GF-D8 (cell line): ENCODE measurements at places on chromosomes 6 and 20.

DNA sequence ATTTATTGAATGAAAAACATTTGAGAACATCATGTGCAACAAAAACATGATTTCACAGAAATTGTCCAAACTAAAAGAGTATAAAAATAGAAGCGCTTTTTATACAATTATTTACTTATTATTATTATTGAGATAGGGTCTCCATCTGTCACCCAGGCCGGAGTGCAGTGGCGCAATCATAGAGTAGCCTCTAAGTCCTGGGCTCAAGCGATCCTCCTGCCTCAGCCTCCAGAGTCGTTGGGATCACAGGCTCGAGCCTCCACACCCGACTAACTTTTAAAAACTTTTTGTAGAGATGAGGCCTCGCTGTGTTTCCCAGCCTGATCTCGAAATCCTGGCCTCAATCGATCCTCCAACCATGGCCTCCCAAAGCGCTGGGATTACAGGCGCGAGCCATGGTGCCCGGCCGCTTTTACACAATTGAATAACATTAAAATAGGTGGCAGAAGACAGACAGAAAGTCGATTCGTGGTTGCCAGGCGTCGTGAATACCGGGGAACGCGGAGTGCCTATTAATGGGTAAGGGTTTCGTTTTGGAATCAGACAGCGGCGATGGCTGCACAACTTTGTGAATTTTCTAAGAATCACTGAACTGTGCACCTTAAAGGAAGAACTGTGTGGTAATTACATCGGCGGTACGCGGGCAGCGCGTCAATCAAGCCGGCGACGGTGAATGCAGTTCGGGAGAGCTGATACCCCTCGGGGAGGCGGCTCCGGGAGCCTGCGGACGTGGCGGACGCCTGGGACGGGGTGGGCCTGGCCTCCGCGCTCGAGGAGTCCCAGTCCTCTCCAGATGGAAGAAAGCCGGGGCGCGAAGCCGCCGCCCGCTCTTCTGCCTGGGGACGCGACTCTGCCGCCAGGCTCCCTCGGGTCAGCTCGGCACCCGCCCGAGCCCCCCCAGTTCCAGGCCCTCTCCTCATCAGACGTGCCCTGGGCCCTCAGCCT, 807 bp downstream of the TBC1D20 start:
- peak; percentile 5 for DNase-seq

DNA sequence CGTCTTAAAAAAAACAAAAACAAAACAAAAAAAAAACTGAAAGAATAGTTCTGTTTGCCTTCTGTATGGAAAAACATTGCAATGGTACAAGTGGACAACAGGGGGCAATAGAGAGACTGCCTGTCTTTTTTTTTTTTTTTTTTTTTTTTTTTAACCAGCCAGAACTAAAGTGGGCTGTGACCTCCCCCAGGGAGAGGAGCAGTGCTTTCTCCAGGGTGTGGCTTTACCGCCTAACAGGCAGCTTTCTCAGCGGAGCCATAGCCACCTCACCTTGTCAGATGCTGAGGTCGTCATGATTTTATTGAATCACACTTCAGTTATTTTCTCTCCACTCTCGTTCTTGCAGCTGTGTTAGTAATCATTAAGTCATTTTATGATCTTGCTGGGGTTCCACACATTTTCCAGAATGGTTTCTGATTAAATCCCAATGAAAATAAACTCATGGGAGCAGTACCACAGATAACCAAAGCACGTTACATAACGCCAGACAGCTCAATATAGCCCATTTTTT, 78.4 kb downstream of the GMPR start:
- no peak for DNase-seq

- no peak for DNase-seq
Observed at GRCh38 chr6:33597551-33598322, 17.7 kb upstream of the BAK1 start.

GRCh38 chr6:90350689-90351554, 54.3 kb upstream of the BACH2 start:
- DNase-seq: peak; percentile 90

DNA sequence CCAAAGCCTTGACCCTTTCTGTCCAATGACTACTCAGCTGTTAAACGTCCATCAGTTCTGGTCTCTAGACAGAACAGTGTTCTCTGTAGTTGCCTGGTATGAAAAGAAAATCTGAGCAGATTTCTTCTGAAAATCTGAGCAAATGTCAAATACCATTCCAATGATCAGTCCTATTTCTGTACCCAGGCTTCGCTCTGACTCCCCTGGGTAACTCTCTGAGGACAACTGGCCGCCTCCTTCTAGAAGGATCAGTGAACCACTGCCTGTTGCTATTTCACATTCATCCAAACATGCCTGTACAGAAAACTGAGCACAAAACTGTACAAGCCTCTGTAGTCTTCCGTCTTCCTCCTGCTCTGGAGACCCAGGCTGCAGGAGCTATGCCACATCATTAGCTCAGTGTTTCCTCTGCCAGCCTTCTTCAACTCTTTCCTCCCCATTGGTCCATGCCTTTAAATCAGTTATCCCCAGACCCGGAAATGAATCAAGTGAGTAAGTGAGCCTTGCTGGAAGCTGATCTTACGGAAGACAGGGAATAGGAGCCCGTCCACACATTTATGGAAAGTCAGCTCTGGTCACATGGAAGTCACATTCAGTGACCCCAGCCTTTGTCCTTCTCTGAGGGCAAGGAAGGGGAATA, 63.3 kb downstream of the DAAM2 start:
- DNase-seq: no peak

- no peak for DNase-seq
Observed at GRCh38 chr6:72824833-72825232, 203.0 kb downstream of the KCNQ5 start.

DNA sequence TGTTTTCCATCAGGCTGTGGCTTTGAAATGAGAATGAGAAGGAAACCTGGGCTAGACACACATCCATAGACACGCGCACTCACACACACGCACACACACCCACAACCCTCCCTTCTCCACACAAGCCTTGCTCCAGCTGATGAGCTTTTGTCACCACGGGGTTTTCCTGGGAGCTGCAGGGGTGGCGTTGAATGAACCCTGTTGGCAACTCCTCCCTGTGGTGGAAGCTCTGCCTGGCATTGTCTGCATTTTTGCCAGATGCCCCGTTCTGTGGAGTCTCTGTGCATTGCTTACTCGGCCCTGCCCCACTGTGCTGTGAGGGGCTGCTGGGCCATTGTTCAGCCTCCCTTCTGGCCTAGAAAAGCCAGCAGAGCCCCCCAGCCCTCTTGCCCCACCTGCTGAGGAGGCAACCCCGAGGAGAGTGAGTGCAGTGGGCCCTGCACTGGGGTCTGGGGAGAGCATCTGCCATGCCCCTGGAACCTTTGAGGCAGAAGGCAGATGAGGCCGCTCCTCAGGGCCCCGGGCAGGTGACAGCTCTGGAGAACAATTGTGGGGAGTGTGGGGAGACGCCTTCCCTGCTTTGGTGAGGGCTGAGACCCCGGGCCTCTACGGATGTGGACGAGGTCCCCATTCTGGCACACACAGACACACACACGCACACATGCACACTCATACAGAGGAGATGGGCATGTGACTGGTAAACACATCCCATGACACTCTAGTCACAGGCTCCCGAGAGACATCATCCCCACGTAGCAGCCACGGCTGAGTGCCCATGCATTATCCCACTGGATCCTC, 9.9 kb downstream of the ADIG start:
- DNase-seq: no peak

DNA sequence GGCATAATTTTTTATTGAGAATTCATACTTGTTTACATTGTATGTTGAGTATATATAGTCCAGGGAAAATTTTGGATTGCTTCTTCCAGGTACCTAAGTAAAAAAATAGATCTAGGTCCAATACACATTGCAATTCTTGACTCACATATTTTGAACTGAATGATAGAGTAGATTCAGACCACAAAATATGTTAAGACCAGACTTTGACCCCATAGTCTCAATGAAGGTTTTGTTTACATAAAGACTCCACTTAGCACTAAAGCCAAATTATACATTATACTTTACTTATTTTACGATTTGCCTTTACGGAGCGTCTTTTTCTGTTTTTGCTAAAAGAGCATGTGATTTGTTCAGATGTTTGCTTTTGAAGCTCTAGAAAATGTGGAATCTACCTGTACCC, 144.1 kb upstream of the PTCHD4 start:
- DNase-seq: no peak

DNA sequence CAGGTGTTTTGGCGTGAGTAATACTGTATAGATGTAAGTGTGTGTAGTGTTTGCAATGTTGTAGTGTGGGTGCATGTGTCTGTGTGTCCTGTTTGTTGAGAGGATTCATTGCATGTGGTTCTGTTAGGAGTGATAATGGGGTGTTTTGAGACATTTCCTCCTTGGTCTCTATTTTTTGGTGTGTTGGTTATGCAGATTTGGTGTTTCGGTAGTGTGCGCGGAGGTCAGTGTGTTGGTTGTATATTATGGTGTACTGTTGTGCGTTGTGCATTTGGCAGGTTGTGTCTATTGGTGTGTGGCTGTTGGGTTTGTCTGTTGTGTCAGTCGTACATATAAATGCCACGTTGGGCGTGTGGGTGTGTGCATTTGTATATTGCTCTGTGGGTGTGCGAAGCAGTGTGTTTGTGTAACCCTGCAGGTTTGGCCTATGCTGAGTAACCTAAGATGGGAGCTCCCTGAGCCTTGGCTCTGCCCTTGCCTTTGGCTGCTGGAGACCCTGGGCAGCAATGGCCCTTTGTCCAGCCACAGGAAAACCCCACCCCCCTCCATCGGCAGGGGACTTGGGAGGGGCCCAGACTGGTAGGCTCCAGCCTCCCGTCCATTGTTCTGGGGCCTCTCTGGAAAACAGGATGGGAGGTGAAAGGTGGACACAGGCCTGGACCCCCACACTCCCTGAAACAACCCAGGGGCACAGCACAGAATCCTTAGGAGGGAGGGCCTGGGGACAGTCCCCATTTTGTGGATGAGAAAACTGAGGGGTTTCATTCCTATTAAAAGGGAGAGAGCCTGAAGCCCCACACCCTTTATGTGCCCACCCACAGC, 10.3 kb upstream of the ID1 start:
- no peak for DNase-seq

DNA sequence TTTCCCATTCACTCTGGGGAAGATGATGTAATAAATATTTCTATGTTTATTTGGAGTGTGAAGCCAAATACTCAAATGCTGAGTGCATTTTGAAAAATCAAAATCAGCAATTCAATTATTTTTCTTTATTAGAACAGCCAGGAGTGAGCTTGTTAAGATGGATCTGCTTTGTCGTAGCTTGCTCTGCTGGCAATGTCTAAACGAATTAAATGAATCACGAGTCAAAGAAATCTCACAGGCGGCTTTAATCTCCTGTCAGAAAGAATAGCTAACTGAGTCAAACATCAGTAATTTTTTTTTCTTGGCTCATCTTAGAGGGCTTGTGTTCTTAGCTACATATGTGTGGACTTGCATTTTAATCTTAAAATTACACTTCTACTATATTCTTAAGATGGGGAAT, 100.2 kb upstream of the HMGN3 start:
- DNase-seq: no peak

DNA sequence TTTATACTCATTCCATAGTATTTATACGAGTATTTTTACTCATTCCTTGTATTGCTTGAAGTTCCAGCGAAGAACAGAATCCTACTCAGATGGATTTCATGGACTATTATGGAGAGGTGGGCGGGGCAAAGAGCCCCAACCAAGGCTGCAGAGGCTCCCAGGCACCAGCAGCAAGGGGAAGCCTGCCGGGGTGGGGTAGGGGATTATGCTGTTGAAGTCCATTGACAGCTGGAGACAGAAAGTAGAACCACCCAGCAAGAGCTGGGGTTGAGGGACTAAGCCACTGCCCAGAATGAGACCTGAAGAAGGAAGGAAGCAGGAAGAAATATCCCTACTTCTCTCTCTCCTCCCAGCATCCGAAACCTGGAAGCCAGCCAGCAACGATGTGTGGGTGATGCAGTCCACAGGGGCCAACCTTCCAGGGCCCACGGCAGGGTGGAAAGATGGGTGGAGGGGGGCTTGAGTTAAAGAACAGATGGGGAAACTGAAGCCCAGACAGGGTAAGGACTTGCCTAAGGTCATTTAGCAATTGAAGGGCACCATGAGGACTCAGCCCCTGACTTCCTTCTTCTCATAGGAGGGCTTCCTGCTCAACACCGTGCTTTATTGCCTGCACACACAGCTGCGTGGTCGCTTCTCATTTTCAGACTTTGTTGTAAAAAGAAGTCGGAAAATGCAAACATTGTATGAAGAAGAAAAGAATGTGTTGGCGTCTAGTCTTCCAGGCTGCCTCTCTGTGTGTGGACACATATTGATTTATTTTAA, 18.3 kb upstream of the GTSF1L start:
- peak; percentile 77 for DNase-seq

DNA sequence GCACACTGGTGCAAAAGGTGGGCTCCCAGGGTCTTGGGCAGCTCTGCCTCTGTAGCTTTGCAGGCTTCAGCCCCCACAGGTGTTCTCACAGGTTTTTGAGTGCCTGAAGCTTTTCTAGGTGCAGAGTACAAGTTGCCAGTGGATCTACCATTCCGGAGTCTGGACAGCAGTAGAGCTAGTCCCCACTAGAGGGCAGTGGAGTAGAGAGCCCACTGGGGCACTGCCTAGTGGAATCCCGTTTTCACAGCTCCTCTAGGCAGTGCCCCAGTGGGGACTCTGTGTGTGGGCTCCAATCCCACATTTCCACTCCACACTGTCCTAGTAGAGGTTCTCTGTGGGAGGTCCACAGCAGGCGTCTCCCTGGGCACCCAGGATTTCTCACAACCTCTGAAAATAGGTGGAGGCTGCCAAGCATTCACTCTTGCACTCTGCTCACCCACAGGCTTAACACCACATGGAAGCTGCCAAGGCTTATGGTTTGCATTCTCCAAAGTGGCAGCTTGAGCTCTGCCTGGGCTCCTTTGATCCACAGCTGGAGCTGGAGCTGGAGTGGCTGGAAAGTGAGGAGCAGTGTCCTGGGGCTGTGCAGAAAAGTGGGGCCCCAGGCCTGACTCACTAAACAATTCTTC, 86.3 kb upstream of the PROKR2 start:
- DNase-seq: no peak

- DNase-seq: no peak
Observed at GRCh38 chr6:33008944-33009861, at the start of gene HLA-DOA. Gene HLA-DOA (minus strand): TSS chr6:33009591.

DNA sequence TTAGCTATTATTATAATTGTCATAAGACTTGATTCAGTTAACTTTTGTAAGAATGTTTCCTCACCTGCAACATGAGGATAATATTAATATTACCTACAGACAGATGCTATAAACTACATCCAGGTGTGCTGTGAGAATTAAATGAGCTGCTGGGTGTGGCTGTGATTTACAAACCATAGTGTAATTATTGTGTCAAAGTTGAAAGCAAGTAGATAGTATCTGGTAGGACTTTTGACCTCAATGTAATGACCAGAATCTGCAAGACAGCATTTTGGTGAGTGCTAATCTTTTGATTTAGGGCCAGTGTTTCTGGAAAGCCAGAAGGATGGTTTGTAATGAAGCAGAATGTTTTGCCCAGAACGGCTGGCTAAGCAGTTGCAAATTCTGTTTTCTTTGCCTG, 162.5 kb downstream of the TRMT11 start:
- no peak for DNase-seq

DNA sequence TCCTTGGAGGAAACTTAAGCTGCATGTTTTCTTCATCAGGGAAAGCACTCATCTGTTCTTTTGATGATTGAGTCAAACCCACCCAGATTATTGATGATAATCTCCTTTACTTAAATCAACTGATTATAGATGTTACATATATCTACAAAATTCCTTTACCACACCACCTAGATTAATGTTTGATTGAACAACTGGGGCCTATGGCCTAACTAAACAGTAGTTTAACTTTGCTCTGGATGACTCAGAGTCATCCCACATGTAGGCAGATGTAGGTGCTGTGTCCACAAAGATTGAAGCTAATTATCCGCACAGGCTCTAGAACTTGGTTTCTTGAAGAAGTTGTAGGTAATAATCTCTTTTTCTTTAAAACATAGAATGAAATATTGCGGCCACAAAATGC, 42.2 kb downstream of the PKIB start:
- DNase-seq: no peak

- no peak for DNase-seq
Observed at GRCh38 chr6:142013287-142013686, 119.4 kb upstream of the GJE1 start.
